ENCODE measurements at places on chromosomes 6 and 20.

- no peak overlapping the region for H3K4me3 ChIP-seq
- no peaks in the 10 kb centered on the region for H3K36me3 ChIP-seq
- no peaks in the 10 kb centered on the region for H3K27me3 ChIP-seq
- H3K4me1 ChIP-seq: no peaks in the 10 kb centered on the region
- DNase-seq: no peak
Observed at GRCh38 chr6:95365454-95365853, 211.9 kb upstream of the MANEA start.

- no peak overlapping the region for H3K27ac ChIP-seq
- no peaks in the 10 kb centered on the region for H3K4me1 ChIP-seq
- no peak overlapping the region for H3K4me3 ChIP-seq
Observed at GRCh38 chr20:58246346-58246745, 17.9 kb upstream of the ANKRD60 start.

DNA sequence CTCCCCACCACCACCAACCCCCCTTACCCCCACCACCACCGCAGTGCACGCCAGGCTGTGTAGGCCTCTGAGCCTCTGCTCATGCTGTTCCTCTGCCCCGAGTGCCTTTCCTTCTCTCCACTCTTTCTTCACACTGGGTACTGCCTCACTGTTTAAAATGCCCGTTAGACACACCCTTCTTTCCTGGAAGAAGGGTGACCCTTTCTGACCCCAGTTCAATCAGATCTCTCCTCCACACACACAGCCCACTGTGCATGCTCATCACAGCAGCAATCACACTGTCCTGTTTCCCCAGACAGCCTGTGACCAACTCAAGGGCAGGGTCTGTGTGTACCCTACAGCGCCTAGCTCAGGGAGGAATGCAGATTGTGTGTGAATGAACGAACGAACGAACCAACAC, 10.0 kb downstream of the TMEM74B start:
- H3K4me1 ChIP-seq: no peaks in the 10 kb centered on the region
- H3K4me3 ChIP-seq: no peak overlapping the region
- H3K27me3 ChIP-seq: no peaks in the 10 kb centered on the region
- H3K27ac ChIP-seq: no peak overlapping the region
- no peak for DNase-seq

DNA sequence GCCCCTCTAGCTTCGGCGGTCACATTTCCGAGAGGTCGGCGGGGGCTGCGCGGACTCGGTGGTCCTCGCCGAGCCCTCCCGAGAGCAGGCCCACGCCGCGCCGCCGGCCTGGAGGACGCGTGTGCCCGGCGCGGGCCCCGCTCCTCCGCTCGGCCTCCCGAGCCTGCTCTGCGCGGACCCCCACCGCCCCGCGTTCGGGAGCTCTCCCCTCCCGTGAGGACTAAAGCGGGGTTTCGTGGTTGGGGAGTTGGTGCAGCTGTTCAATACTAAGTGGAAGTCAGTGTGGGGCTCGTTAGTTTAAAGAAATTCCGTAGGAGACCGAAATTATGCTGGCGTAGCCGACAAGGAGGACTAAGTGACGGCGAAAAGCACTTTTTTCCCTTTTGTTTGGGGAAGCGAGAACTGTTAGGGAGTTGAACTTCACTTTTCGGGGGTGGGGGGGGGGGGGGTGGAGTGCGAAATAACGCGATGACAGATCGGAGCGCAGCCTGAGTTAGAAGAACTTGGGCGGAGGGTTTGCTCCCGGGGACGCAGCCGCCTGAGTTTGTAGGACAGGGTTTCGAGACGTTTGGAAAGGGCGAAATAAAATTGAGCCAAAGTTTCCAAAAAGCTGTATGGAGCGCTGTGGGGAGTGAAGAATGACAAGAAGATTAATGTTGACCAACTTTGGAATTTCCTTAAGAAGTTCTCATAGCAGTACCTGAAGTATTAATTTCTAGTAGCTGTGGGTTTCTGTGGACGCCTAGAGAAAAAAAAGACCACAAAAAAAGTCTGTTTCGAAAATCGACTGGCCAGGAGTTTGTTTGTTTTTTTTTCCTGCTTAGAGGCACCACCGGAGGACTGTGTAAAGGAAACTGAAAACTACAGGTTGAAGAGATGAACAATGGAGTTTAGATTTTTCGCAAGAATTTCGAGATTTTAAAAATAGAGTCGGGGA, 1.4 kb downstream of the QKI start:
- DNase-seq: peak; percentile 55
- H3K27ac ChIP-seq: peak overlapping the region; percentile 99
- H3K4me3 ChIP-seq: peak overlapping the region; percentile 97
- H3K4me1 ChIP-seq: peaks cover 2% of the 10 kb centered on the region
- no peaks in the 10 kb centered on the region for H3K36me3 ChIP-seq

DNA sequence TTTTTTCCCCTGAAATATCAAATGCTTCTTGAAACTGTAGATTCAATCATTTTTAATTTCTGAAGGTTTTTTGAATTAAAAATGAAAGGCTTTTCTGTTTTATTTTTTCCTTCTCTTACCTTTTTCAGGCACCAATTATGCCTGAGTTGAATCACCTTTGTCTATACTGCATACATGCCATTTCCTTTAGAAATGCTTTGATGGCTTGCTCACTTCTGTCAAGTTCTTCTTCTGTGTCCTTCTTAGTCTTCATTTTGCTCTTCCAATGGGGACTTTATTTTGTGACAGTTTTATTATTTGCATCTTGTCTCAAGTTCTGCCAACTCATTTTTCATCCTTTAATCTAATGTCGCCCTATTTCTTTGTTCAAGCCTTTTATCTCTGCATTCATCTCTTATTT, 121.9 kb upstream of the PRL start:
- H3K4me3 ChIP-seq: no peak overlapping the region
- no peaks in the 10 kb centered on the region for H3K36me3 ChIP-seq
- no peaks in the 10 kb centered on the region for H3K4me1 ChIP-seq

- no peak overlapping the region for H3K27ac ChIP-seq
- H3K36me3 ChIP-seq: no peaks in the 10 kb centered on the region
- no peak for DNase-seq
- H3K4me1 ChIP-seq: peaks cover 2% of the 10 kb centered on the region
- H3K27me3 ChIP-seq: no peaks in the 10 kb centered on the region
Observed at GRCh38 chr20:17525650-17526049, 5.5 kb downstream of the BFSP1 start.

DNA sequence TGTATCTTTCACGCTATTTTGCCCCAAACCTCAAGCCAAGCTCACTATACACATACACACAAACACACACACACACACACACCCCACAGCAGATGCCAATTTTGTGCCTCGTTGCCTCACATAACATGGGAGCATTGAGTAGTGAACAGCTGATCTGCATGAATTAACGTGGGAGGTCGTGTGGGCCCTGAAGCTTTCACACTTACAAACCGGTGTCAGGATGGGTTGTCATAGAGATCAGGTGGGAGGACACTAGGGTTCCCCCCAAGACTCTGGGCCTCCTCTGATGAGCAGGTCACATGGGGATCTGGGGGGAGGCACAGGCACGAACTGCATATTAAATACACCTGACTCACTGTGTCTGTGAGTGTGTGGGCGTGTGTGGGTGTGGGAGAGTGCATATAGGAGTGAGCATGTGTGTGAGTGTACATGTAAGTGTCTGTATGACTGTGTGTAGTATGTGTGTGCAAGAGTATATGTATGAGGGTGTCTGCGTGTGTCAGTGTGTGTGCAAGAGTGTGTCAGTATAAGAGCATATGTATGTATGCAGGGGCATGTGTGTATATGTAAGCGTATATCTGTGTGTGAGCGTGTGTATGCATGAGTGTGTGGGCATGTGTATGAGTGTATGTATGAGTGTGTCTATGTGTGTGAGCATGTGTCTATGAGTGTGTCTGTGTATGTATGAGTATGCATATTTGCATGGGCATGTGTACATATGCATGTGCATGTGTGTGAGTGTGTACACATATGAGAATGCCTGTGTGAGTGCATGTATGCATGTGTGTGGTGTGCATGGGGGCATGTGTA, 370.4 kb downstream of the PREX1 start:
- peaks cover 31% of the 10 kb centered on the region for H3K4me1 ChIP-seq
- H3K27ac ChIP-seq: no peak overlapping the region
- DNase-seq: no peak
- H3K36me3 ChIP-seq: no peaks in the 10 kb centered on the region

DNA sequence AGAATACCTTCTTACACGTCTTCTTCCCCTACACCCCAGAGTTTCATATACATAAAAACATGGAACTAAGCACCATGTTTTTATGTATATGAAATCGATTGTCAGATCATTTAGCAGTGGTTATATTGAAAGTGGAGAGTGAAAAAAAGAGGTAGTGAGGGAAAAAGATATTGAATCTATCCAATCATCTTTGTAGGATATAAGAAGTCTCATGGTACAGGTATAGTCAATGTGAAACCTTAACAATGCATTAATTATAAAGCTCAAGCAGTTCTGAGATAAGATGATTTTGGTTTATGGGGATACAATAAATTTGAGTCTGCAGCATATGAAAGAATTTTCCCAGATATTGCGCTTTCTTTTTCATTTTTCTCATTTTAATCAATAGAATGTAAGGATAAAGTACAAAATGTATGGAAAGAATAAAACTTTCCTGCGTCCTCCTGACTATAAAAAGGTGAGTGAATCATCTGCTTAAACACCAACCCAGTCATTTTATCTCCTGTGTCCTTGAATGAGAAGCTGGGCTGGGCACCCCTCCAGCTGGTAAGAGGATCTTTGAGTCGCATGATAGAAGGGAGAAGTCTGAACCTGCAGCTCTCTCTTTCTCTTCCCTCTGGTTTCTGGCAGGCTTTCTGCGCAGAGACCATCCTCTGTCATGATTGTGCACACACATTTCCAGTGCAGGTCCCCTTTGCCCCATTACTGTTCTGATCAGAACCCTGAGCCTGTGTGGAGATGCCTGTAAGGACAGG, 28.1 kb upstream of the AKIRIN2 start:
- H3K4me3 ChIP-seq: no peak overlapping the region
- DNase-seq: no peak
- no peak overlapping the region for H3K27ac ChIP-seq
- no peaks in the 10 kb centered on the region for H3K4me1 ChIP-seq

- no peak overlapping the region for H3K4me3 ChIP-seq
- H3K36me3 ChIP-seq: peaks cover 3% of the 10 kb centered on the region
- peak; percentile 81 for DNase-seq
- no peaks in the 10 kb centered on the region for H3K4me1 ChIP-seq
Observed at GRCh38 chr6:49457771-49458170, 5.3 kb downstream of the MMUT start.

- no peak for DNase-seq
- H3K36me3 ChIP-seq: no peaks in the 10 kb centered on the region
- H3K27ac ChIP-seq: no peak overlapping the region
- H3K4me3 ChIP-seq: no peak overlapping the region
- no peaks in the 10 kb centered on the region for H3K27me3 ChIP-seq
Observed at GRCh38 chr20:57474816-57475215, 50.1 kb downstream of the CTCFL start.

DNA sequence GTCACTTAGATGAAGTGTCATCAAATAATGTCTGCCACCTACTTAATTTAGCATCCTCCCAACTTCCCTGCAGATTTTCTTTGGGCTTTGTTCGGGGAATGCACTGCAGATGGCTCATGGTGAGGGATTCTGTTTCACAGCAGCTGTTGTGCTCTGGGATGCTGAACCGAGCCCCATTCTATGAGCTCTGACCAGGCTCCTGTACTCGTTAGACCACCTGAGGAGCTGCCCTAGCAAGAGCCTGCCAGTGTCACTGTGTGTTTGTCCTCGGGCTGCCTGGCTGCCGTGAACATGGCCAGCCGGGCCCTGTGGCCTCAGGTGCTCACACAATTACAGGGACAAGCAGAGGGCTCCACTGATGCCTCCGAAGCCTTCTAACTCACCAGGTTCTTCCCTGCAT, 238.8 kb upstream of the ECI2 start:
- H3K36me3 ChIP-seq: no peaks in the 10 kb centered on the region
- no peak overlapping the region for H3K27ac ChIP-seq
- no peak overlapping the region for H3K4me3 ChIP-seq
- no peak for DNase-seq

GRCh38 chr6:109978174-109979032, at the start of gene GPR6:
Gene GPR6, plus strand, starts transcription at chr6:109978311. Its CDS starts 802 bp downstream, at chr6:109979113.
- H3K4me3 ChIP-seq: no peak within 1 kb of the TSS
- DNase-seq: peak; percentile 50
- no peak within 1 kb of the TSS for H3K27ac ChIP-seq
- peaks cover 10% of the 10 kb centered on the region for H3K4me1 ChIP-seq
- H3K36me3 ChIP-seq: no peaks in the 10 kb centered on the region
- peaks cover 17% of the 10 kb centered on the region for H3K27me3 ChIP-seq

- peaks cover 2% of the 10 kb centered on the region for H3K4me1 ChIP-seq
- no peak for DNase-seq
- no peak overlapping the region for H3K27ac ChIP-seq
- H3K36me3 ChIP-seq: no peaks in the 10 kb centered on the region
Observed at GRCh38 chr6:56282391-56282790, 35.0 kb upstream of the COL21A1 start.

GRCh38 chr20:51419231-51419630, 123.3 kb downstream of the NFATC2 start:
- no peaks in the 10 kb centered on the region for H3K36me3 ChIP-seq
- H3K4me1 ChIP-seq: peaks cover 16% of the 10 kb centered on the region
- DNase-seq: peak; percentile 52
- H3K4me3 ChIP-seq: no peak overlapping the region
- no peak overlapping the region for H3K27ac ChIP-seq

DNA sequence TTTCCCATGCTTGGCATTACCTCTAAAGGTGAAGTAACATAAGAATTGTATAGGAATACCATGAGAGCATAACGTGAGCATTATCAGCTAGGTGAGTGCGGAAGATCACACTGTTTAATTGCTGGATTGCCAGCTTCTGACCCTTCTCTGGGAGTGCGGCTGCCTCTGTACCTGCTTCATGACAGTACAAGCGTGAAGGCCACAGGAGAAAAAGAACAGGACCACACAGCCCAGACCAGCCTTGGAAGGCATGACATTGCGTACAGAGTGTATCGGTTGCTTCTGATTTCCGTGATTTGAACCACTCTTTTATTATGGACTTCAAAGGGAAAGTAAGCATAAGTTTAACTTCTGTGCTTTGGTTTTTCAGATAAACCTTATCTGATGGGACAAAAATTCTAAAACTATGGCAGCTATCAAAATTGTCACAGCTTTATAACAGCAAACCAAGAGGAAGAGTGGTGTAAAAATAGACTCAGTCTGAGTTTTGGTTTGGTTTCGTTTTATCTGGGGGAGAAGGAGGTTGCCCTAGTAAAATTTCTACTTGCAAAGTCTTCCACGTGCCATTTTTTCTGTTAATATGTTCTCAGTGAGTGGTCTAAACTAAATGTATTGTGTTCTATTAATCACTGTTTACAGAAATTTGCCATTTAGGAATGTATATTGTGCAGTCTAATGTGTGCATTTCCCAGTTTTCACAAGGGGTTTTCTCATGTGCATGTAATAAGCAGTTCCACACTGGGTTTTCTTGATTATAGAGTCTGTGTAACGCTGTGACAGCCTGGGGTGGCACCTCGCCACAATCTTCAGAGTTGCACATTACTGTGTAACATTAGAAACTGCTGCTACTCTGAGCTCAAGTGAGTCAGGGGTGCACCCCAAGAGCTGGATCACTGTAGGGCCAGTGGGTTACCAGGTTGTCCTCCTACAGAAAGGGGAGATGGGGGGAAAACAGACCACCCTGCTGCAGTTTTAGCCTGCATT, 97.3 kb downstream of the RPP40 start:
- peaks cover 5% of the 10 kb centered on the region for H3K4me1 ChIP-seq
- no peak overlapping the region for H3K4me3 ChIP-seq
- no peak overlapping the region for H3K27ac ChIP-seq
- DNase-seq: no peak
- no peaks in the 10 kb centered on the region for H3K27me3 ChIP-seq
- H3K36me3 ChIP-seq: peaks cover 23% of the 10 kb centered on the region
